Central memory CD4-positive, alpha-beta T cell (primary cell): ENCODE measurements at places on chromosomes 3 and 15.

DNA sequence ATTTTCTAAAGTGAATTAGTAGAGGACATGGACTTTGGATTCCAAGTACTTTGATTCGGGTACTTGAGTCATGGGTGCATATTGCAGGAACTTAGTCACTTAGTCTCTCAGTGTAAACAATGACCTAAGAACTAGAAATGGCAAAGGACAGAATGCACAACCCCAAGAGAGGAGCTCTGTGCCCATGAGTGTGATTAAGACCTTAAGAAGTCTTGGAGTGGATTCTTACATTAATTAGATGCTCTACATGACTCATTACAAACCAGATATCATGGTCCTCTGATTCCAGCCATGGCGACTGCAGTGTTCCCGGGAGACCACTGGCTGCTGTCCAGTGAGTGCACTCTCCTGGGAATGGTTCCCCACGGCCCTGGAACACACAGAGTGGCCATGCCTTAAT is 251.5 kb downstream of the GABRG3 start:
- DNase-seq = no peak

DNA sequence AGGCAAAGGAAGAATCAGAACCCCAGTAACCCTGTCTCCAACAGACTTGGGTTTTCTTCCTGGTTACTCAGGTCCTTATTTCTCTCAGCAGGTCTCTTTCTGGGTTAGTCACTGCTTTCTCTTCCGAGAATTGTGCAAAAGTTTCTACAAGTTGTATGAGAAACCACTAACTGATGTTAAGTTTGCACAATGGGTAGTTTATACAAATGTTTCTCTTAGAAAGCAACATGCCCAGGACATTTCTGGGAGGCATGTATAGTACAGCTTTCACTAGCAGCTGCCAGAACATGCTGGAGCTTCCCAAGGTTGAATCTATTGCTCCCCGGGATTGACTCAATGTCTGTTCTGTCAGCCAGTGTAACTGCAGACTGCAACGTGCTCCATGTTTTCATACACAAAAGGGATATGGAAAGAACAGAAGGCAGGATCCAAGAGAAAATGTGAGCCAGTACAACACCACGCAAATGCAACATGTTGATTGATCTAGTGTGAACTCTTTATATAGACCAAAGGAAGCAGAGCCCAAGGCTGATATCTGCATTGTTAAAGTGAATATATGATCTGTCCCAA is 887.8 kb downstream of the MCTP2 start:
- no peak for DNase-seq

DNA sequence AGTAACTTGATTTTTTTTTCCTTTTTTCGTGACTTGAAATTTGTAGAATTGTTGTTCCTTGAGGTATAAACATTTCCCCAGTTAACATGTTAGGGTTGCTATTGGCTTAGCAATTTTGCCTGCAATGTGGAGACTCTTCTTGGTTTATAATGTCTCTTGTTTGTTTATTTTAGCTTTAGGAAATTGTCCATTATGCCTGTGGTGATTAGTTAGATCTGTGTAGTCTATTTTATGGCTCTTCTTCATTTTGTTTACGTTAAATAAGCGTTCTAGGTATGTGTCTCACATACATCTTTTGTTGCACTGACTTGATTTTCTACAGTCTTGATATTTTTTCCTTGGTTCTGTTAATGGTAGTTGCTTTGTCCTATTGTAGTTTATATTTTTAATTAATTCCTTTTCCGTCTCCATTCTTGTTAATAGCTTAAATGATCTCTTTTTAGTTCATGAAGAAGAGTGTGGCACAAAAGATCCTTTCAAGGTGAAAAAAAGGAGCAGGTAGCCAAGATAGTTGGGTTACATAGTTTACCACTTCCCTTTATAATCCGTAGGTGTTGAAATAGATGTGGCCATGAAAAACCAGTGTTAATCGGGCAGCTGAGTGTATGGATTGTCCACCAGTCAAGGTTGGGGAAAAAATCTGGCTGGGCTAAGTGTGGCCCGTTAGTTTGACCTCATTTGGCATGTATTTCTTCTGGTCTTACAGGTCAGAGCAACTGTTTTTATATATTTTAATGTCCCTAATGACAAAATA is 12.1 kb downstream of the IQGAP1 start:
- DNase-seq = no peak

- no peak for DNase-seq
Observed at GRCh38 chr15:63067976-63068743, 25.6 kb downstream of the TPM1 start.

DNA sequence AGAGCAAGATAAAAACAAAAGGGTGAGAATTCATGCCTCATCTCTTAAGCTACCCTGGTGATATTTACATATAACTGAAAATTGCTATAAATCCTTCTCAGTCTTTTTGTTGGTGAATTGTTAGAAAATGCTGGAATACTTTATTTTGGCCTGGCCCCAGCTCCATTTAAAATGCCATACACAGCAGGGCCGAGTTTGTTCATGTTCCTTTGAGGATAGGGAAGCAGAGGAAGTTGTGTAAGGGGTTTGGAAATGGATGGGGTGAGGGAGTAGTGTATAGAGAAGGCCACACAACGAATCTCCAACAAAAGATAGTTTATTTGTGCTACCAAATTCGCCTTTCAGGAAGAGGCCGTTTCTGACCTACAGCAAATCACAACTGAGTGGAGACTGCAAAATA is 78.6 kb upstream of the ADAMTS9 start:
- no peak for DNase-seq
